ENCODE measurements at places on chromosomes 11 and 22. TPM values are rescaled to one million over a fixed set of nuclear protein-coding genes. Genes with fewer than 3 reads are reported as not detected.

DNA sequence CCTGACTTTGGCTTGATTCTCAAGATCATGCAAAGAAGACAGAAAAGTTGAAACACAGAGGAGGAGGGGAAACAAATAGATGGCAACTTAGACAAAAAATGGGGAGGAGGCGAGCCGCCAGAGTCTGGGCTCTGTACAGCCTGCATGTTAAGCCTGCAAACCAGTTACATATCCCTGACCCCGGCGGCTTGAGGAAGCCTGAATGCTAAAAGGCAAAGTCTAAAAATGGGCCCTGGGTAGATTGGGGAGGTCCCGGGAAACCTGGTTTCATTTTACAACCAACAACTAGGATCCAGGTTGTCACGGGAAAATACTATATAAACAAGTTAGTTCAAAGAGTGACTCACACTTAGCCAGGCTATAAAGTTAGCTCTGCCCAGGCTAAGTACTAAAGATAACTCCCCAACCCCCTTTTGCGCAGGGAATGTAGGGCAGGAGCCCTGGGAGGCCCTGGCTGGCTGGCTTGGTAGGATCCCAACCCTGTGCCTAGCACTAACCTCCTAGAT is 18.8 kb upstream of the ZBTB16 start:
- no peak for DNase-seq

The APOA1 gene
- total RNA-seq = not detected

The HSPB2 gene
- total RNA-seq = not detected

GRCh38 chr11:132402071-132402684 is 1031.8 kb downstream of the NTM start:
- DNase-seq = no peak

- DNase-seq = no peak
These were observed 77.9 kb downstream of the KCNQ1OT1 start for GRCh38 chr11:2621894-2622293.

DNA sequence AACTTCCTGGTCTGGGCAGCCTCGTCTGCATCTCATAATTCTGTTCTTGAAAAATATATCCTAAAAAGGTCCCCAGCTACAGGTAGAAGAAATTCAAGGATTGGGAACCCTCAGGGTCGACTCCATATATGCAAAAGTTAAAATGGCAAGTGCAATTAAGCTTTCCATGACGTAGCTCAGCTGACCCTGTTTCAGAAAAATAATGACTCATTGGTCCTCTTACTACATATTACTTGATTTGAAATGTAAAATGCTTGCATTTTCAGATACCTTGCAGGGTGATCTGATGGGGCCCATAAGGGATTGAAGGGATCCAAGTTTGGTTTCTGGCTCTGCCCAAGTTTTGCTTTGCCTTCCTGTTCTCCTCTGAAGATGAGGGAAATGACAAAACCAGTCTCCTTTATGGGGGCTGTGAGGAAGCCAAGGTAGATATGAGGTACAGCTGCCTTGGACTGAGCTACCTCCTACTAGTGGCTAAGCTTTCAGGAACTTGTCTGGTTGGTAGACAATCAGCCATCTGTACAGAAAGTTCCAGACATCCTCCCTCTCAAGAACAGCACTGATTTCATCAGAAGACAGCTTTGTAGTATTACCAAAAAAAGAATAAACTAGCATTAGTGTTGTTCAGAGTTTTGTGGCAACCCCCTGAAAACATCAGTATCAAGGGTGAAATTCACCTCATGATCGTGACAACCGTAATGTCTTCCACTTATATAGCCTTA is 177.3 kb downstream of the DBX1 start:
- no peak for DNase-seq

The AMOTL1 gene
- total RNA-seq = 14.8 TPM

DNA sequence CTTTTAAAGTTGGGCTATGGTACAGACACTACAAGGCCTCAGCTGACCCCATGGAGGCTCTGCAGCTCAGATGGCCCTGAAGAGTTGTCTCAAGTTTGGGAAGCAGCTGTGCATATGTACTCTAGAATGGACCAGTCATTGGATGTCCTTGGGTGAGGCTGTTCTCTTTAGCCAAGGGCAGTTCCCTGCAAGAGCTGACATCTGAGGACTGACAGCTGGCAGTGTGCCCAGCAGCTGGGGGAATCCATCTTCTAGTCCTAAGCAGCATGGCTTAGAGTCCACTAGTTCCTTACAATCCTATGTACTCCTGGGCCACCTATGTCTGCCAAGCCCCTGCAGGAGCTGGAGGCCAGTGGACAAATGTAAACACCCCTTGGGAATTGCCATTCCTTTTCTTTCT is 76.5 kb downstream of the C11orf91 start:
- no peak for DNase-seq

DNA sequence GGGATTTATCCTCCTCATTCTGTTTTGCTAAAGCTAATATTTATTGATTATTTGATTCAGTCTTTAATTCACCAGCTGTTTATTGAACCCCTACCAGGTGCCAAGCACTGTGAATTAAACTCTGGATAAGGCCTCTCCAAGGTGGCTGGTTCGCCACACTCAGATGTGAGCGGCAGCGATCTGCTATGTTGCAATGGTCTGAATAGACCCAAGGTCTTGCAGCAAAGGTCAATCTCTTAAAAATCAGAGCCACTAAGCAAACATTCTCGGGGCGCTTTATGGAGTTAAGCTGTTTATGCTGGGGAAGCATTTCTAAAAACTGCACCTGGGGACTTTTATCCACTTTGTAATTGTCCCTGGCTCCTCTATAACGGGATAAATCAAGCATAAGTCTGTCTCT is 10.5 kb upstream of the TSPAN18 start:
- DNase-seq = no peak

DNA sequence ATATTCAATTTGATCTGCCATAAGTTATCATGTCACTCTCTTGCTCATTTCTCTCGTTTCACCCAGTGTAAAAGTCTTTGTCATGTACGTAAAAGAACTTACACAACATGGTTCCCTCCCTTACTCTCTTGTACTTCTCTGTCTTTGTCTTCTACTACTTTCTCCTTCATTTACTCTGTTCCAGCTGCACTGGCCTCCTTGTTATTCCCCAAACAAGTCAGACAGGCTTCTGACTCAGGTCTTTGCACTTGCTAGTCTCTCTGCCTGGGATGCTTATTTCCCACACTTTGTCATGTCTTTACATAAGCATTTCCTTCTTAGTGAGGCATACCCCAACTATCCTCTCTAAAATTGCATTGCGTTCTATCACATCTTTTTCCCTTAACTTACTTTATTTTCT is 117.3 kb downstream of the CYP2R1 start:
- DNase-seq = no peak

GRCh38 chr11:46918083-46918787 is at the start of gene LRP4:
Gene LRP4 (minus strand): TSS chr11:46918550. CDS start chr11:46918379, 171 bp downstream.
- DNase-seq = no peak

DNA sequence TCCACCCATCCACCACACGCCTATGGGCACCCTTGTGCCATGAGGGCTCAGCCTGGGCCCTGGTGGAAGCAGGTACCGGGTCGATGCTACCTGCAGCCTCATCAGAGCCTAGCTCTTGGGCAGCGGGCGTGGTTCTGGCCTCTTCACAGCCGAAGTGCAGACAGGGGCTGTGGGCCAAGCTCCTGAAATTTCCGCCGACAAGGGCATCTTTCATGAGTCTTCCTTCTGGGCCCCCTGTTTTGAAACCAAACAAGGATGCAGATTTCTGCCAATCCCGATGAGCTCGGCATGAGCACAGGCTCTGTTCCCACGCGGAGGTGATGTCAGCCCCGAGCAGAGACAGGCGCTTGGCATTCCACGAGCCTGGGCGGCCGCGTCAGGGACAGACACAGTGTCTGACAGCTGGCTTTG is 22.6 kb upstream of the MGAT3 start:
- DNase-seq = no peak

- DNase-seq = no peak
These were observed 4.5 kb upstream of the TMEM223 start for GRCh38 chr11:62796281-62796680.

DNA sequence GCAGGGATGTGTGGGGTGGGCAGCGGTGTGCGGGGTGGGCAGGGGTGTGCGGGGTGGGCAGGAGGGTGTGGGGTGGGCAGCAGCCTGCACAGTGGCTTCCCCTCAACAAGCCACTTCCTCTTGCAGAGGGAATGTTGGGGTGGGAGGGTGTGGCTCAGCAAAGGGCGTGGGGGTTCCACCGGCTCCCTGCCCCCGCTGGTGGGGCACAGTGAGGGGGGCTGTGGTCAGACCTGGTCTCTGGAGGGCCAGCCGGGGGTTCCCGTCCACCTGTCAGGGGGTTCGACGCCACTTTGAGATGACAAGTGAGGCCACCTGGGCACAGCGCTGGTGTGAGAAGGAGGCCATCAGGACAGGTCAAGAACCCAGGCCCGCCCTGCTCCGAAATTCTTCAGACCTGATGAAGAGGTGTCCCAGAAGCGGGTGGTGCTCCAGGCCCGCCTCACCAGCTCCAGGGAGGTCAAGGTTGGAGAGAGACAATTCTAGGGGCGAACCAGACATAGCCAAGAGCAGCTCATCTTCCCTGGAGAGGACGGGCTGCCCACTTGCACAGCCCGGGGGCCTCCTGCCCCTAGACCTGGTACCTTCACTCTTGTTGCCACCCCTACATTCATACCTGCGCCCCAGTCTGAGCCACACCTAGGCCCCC is 1.3 kb downstream of the C11orf21 start:
- no peak for DNase-seq

All from SJSA1 (cell line).